ENCODE measurements at places on chromosomes 2 and 18.

DNA sequence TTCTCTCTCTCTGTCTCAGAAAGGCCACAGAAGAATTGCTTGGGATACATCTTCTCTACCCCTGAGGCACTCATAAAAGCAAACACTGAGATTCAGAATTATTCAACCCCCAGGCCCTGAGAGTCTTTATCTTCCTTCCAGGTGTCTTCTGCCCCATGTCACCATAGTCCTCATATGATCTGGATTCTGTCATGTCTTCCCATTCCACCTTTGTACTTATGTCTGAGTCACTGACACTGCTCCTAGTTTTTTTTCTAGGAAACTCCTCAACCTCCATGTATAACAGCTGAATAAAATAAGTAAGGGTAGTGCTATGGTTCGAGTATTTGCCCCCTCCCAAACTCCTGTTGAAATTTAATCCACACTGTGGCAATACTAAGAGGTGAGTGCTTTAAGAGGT is 11.6 kb downstream of the HIBCH start:
- no peak for DNase-seq

GRCh38 chr2:99715956-99716355 is 226.1 kb upstream of the REV1 start:
- no peak for DNase-seq

GRCh38 chr2:162149940-162150339 is 2.1 kb downstream of the GCG start:
- DNase-seq: no peak

DNA sequence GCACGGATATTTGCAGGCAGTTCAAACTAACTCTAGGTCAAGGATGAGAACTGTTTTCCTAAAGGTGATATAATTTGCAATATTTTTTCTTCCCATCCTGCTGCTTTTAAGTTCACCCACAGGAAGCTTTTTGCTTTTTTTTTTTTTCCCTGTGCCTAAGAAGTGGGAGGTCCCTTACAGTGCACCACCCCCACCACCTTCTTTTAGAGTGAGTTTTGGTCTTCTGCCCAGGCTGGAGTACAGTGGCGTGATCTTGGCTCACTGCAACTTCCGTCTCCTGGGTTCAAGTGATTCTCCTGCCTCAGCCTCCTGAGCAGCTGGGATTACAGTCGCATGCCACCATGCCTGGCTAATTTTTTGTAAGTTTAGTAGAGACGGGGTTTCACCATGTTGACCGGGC is 82.5 kb downstream of the KCNS3 start:
- no peak for DNase-seq

GRCh38 chr2:110099471-110100225 is 16.0 kb downstream of the MALL start:
- no peak for DNase-seq

GRCh38 chr2:12278217-12278750 is 438.5 kb upstream of the TRIB2 start:
- peak; percentile 92 for DNase-seq

GRCh38 chr2:86557836-86558235 is 5.4 kb downstream of the CHMP3 start:
- DNase-seq: no peak

DNA sequence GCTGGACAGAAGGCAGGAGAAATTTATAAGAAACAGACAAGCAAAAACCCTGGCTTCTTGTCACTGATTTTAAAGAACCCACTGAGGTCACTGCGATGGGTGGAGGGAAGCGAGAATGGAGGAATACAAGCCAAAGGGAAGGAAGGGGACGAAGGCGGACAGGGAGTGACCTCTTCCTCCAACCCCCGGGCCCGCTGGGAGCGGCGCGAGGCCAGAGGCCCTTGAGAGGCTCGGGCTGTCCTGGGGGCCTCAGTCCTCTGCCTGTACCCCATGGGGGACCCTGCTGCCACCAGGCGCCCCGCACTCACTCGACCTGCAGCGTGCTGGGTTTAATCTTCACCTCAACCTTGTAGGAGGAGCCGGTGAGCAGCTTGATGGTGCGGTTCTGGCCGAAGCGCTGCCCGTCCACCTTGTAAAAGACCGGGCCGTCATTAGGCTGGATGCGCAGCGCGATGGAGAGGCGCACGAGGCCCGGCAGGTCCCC is 793 bp downstream of the CNRIP1 start:
- DNase-seq: peak; percentile 48

GRCh38 chr18:58753976-58754375 is 82.7 kb downstream of the MALT1 start:
- DNase-seq: no peak

GRCh38 chr2:20704886-20705285 is 37.9 kb downstream of the GDF7 start:
- DNase-seq: no peak
